ENCODE measurements at places on chromosomes 16 and 17. TPM values are rescaled to one million over a fixed set of nuclear protein-coding genes. Genes with fewer than 3 reads are reported as not detected.
A peak's percentile ranks its signal among the peaks of the same experiment; 100 is the strongest.

DNA sequence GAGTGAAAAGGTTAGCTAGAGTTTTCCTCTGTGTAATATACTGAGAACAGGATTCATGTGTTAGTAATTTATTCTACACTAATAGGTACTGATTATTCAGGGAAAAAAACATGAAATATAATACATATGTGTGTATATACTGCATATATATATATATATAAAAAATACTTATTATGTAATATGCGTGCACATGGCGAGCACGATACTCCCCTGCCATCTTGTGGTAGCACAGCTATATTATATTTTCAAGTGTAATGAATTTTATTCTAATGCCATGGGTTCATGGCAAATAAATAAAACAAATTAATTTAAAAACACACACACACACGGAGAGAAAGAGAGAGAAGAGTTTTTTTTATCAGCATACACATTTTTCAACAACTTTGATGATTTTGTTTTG lies 460.6 kb downstream of the KCNJ2 start:
- DNase-seq: no peak

GRCh38 chr16:18950469-18951185 lies 24.4 kb upstream of the SMG1 start:
- DNase-seq: no peak

DNA sequence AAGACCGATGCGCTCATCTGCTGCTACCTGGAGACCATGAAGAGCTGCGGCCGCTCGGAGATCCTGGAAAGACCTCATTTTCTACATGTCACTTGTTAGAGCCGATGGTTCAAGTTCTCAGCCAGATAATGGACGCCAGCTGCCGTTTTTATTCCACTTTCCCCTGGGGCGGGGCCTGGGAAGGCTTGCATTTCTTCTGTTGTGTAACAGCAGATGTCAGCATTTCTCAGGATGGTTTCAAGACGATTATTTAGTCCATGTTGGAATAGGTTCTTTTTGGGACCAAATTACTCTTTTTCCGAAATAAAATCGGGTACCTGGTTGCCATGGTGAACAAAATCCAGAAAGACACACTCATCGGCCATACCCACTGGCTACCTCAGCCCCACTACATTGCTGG lies 1418.3 kb downstream of the CDH11 start:
- DNase-seq: no peak

- peak; percentile 20 for DNase-seq
Observed at GRCh38 chr16:49700251-49701064, 155.5 kb downstream of the ZNF423 start.

The TM4SF5 gene
- total RNA-seq: not detected

The GRIN2A gene
- 1.3 TPM for total RNA-seq

DNA sequence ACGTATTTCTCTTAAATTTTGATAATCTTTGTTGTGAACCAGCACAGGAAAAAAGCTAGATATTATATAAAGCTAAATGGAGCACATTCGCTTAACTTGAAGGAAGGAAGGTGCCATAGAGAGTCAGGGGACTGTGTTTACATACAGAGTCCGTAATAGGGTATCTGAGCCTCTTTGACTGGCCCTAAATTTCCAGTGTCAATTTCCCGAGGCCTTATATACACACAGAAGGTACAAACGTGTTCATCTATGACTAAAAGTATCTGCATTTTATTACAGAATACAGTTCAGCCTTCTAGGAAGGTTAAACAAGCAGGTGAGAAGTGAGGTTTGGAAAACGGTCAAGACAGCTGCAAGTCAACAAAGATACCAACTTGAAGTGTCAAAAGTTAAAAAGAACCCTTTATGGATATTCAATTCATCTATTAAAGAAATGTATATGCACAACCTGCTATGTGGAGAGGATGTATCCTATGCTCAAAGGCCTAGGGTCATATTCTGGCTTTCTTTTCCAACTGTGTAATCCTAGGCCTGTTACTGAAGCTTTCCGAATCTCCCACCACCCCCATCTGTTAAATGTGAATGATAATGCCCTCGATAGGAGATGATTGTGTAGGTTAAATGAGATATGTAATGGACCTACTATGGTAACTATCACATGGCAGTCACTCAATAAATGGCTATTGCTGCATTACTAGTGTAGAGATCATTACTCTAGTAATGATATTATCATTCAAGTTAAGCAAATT lies 263.7 kb upstream of the MAF start:
- no peak for DNase-seq

DNA sequence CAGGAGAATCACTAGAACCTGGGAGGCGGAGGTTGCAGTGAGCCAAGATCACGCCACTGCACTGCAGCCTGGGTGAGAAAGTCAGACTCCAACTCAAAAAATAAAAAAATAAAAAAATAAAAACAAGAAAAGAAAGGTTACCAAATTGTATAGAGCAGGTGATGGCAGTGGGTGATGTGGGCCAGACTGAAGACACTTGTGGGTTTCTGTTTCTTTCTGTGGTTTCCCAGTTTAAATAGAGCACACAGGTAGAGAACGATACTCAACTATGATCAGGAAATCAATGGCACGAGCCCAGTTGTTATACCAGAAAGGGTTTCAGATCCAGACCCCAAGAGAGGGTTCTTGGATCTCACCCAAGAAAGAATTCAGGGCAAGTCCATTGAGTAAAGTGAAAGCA lies 32.6 kb downstream of the NUBP1 start:
- DNase-seq: no peak

The GTF3C1 gene
- total RNA-seq: 114 TPM

- no peak for DNase-seq
Observed at GRCh38 chr16:11056090-11056992, 112.0 kb downstream of the CLEC16A start.
